GM12864 (cell line): ENCODE measurements at places on chromosomes 7 and 10.

DNA sequence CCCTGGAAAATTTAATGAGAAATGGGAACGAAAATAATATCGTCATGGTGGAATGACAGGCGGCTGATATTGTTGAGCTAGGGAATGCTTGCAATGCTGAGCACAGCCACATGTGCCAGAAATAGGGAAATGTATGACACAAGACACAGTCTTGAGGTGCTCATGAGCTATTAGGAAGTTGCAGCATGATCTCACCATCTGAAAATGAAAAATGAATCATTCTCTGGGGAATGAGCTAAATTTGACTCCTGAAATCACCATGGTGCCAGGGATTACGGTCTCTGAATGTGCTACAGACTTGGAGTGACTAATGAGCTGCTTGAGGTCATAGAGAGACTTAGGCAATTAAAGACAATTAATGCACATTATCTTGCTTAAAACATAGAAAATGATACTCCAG, 845.0 kb downstream of the CNTNAP2 start:
- no peak for DNase-seq

GRCh38 chr10:29377333-29377961, 88.6 kb downstream of the LYZL1 start:
- no peak for DNase-seq

GRCh38 chr7:55515569-55516279, 56.6 kb downstream of the VOPP1 start:
- DNase-seq, result peak; percentile 74

- no peak for DNase-seq
These were observed 189.9 kb downstream of the TFEC start for GRCh38 chr7:115840702-115841101.

DNA sequence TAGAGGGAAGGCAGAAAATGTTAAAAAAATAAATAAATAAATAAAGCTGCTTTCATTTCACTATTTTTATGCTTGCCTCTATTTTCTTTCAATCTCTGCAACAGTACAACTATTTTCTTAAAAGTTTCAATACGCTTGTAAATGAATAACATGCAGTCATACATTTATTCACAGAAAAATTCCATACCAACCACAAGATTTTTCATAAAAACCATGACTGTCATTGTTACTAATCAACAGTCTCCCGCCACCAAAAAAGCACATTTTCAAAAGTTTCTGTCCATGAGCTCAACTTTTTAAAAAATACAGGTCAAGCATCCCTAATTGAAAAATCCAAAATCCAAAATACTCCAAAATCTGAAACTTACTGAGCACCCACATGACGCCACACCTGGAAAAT, 5.3 kb downstream of the PARD3 start:
- no peak for DNase-seq

GRCh38 chr10:24503461-24504320, 220.0 kb downstream of the ARHGAP21 start:
- DNase-seq, result peak; percentile 29

GRCh38 chr7:119925581-119926289, 347.2 kb upstream of the KCND2 start:
- DNase-seq, result no peak

- DNase-seq, result no peak
These were observed 6.4 kb upstream of the CSTF2T start for GRCh38 chr10:51705774-51706173.

- peak; percentile 18 for DNase-seq
These were observed 81.9 kb upstream of the CALN1 start for GRCh38 chr7:72493850-72494661.

DNA sequence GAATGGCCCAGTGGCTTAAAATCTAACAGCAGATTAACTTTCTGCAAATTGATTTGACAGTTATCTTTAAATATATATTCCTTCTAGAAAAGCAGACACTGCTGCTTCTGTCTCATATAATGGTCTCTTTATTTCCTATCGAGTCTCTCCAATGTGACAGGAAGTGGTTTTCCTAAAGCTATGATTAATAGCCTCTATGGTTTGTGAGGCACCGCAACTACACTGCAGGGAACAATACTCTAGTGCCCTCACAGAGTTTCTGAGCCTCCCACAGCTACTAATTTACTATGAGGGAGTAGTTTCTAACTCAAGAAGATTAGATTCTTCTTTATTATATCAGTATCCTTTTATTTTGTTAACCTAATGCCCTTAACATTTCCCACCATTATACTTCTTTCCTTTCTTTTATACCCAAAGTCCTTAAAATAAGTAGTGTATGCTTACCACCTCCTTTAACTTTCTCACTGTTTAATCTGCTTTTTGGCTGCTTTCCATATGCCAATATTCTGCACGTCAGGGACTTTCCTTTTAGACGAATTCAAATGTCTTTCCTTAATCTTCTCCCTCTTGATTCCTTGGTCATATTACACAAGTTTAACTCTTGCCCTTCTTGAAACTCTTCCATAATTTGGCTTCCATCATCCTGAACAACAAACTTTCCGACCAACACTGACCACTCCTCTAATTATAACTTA, 23.8 kb upstream of the AHR start:
- DNase-seq, result no peak

- no peak for DNase-seq
These were observed 143.2 kb upstream of the RET start for GRCh38 chr10:42933448-42934340.

- no peak for DNase-seq
These were observed 41.8 kb downstream of the MCMBP start for GRCh38 chr10:119830851-119831250.

DNA sequence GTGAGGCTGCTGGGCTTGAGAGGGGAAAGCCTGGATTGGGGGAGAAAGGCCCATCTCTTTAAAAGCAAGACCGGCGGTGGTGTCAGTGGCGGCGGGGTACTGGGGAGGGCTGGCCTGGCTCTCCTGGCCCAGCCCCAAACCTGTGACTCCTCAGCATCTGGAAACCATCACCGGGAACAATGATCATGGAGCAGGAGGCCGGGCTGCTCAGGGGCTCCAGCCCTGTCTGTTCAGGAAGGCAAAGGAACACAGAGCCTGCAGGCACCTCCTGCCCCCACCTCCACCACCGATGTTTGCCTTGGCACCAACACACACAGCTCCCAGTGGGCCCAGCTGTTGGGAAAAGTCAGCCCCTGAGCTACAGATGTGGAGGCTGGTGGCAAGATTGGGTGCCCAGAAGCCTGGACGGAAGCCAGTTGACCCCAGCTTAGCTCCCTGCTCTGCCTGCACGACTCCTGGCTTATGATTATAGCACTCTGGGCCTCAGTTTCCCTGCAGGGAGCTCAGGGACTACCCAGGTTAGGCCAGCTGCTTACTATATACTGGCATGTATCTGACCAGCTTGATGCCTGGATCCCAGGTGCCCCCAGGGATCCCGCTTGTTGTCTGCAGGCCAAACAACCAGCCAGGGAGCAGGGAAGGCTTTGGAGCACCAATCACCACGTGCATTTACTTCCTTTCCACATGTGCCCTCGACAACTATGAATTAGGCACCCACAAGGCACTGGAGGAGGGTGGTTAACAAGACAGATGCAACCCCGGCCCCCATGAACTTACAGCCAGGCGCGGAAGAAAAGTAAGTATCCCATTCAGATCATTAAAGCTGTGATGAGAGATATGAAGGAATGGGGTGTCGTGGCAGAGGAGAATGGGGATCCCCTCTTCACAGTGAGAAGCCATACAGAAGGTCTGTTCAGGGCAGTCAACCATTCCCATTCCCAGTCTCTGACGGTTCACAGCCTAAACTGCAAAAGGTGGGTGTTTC, 37.3 kb downstream of the ZCCHC24 start:
- DNase-seq, result no peak

- DNase-seq, result no peak
These were observed 61.7 kb upstream of the ELN start for GRCh38 chr7:73966062-73966940.

GRCh38 chr7:29078311-29079260, 67.8 kb downstream of the CPVL start:
- no peak for DNase-seq

DNA sequence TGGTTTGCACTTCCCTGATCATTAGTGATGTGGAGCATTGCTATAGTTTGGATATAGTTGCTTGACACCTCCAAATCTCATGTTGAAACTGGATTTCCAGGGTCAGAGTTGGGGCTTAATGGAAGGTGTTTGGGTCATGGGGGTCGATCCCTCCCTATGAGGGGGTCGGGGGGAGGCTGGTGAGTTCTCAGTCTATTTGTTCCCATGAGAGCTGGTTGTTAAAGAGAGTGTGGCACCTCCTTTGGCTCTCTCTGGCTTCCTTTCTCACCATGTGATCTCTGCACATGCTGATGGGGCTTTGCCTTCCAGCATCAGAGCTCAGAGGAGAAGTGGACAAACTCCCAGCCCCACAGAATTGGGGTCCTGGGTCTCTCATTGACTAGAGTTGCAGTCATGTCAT, 36.8 kb upstream of the BAMBI start:
- no peak for DNase-seq

- DNase-seq, result no peak
These were observed 60.8 kb downstream of the PHTF2 start for GRCh38 chr7:77859343-77859742.

GRCh38 chr10:15741581-15741980, 21.9 kb upstream of the ITGA8 start:
- DNase-seq, result no peak

DNA sequence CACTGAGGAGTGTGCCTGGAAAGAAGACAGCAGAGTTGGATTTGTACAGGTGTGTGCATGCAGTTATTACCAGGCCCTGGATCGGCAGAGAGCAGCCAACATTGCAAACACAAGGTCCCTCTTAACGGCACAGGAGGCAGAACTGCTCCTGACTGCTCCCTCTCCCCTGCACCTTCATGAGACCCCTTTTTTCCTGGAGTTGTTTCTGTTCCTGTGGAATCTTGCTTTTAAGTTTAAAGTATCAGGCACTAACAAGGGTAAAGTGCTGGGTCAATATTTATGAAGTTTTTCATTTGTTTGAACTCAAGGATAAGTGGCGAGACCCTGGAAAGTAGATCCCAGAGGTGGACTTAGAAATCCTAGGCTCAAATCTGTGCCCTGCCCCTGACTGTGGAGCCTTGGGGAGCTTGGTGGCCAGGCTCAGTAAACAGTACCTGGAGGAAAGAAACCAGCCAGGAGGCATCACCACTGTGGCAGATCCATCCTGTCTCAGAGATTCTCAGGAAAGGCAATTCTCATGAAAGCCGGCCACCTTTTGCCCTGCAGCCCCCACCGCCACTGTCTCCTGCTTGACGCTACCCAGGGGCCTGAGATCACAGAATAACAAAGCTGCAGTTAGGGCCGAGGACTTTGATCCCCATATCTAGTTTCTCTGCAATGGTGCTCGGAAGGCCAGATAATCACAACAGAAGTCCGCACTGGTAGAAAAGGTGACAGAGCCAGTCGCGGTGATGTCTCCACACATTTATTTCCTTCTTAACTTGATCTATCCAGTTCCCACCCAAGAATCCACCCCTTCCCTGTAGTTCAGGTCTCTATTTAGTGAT, 36.7 kb downstream of the DDC start:
- no peak for DNase-seq

DNA sequence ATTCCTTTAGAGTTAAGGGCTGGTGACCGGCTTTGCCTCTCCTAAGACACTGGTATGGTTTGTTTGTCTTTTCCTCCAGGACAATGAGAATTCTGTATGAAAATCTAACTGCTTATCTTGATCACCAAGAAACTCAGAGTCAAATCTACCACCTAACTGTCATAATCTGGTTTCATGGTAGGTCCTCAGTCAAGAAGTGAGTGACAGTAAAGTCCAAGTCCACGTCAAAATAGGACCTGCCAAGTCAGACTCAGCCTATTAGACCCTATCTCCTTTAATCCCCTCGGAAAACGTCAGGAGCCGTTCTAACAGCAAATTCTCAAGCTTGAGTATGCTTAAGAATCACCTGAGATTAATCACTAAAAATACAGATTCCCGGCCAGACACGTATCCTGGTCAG, 37.4 kb downstream of the C7orf33 start:
- no peak for DNase-seq

GRCh38 chr10:62805231-62806099, 945 bp downstream of the ADO start:
- no peak for DNase-seq

- no peak for DNase-seq
These were observed 14.2 kb upstream of the PDCD4 start for GRCh38 chr10:110857265-110858171.

GRCh38 chr10:112040696-112041095, 142.9 kb downstream of the GPAM start:
- no peak for DNase-seq

GRCh38 chr10:131198401-131198800, 113.1 kb downstream of the TCERG1L start:
- no peak for DNase-seq

DNA sequence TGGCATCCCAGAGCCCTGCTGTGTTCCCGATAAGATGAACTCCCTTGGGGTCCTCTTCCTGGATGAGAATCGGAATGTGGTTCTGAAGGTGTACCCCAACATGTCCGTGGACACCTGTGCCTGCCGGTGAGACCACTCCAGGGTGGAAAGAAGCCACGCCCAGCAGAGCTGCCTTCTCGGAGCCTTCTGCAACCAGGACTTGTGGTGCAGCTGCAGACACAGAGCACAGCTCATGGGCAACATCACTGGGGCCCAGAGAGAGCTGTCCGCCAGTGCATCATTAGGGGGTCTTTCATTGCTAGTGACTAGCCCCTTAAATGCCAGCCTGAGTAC, 9.6 kb upstream of the GDF2 start:
- DNase-seq, result no peak

DNA sequence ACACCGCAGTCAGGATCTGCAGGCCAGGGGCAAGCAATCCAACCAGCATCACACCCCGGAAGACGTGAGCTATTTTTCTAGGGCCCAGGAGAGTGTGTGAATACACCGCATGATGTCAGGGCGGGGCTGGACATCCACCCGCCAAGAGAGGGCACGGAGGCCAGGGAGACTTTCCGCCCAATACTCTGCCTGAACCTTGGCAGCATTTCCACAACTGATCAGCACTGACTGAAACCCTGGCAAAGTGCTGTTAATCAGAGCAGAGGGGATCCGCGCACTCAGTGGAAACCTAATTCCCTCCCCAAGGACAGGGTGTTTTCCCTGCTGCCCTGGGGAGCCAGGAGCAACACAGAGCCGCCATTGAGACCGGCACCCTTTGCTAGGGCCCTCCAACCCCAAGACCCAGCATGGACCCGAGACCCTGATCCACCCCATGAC, 8.2 kb downstream of the MAD1L1 start:
- no peak for DNase-seq
